NT2/D1 (cell line): ENCODE measurements at places on chromosomes 2 and 18.

GRCh38 chr18:12844391-12844790 lies 39.6 kb downstream of the PTPN2 start:
- no peak for DNase-seq

DNA sequence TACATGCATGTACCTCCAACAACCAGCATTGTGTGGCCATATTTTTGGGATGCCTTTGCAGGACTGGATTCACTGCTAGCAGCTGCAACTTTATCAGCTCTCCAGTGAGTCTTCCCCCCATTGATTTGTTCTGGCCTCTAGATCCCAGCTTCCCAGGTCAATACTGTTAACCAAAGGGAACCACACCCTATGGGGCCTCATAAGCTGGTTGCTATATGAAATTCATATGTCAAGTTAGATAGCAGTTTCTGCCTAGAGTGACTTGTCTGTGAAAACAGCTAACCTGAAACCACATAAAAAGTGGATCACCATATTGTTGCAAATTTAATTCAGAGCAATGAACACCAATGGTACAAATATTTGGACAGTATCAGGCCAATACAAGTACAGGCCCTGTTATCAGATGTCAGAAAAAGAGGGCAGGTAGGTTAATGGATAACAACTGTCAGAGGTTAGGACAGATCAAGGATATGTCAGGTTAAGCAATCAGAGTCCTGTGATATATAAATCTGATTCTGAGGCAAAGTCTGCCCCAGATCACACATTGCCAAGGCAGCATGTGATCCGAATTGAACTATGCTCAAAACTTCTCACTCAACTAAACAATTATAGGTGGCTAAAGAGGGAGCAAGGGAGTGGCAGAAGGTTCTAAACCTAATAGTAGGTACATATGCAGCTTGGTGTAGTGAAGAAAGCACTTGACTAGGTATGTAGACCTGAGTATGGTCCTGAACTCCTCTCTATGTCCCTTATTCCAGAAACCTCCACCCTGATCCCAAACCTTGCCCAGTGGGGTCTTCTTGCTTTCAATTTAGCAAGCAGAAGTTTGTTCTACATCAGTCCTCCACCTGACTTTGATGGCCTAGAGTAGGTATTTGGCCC lies 310.2 kb upstream of the STON1 start:
- DNase-seq = no peak

GRCh38 chr2:174048243-174048642 lies 83.1 kb upstream of the SP3 start:
- DNase-seq = no peak

- no peak for DNase-seq
These were observed 621.7 kb upstream of the ACVR2A start for GRCh38 chr2:147223119-147223518.

GRCh38 chr2:232772531-232772930 lies 3.8 kb downstream of the KCNJ13 start:
- no peak for DNase-seq
